Motor neuron (in vitro differentiated cells): ENCODE measurements at places on chromosomes 12 and 14. TPM values are rescaled to one million over a fixed set of nuclear protein-coding genes. Genes with fewer than 3 reads are reported as not detected.

RAD9B gene
- 0.32 and 0.42 TPM in 2 replicates for total RNA-seq

DHH gene
- 0.09 and 0.31 TPM in 2 replicates for total RNA-seq

AMN gene
- 0.31 and 0.32 TPM in 2 replicates for total RNA-seq

MARCHF9 gene
- 17.5 and 19.9 TPM in 2 replicates for total RNA-seq

RGS6 gene
- total RNA-seq: 0.31 and 0.43 TPM in 2 replicates

EIF2S1 gene
- total RNA-seq: 71.7 and 81.3 TPM in 2 replicates

FAM181A gene
- not detected in 2 replicates for total RNA-seq

WBP11 gene
- total RNA-seq: 30.3 and 32.5 TPM in 2 replicates

MAP1LC3B2 gene
- total RNA-seq: 2.4 and 3.0 TPM in 2 replicates

TPPP2 gene
- total RNA-seq: not detected in 2 replicates

OR4K2 gene
- 0.15 TPM in 1 of 2 replicates, not detected in the other for total RNA-seq

DPPA3 gene
- not detected in 2 replicates for total RNA-seq

ATN1 gene
- 32.2 and 34.9 TPM in 2 replicates for total RNA-seq

KRT86 gene
- total RNA-seq: 0.49 and 0.59 TPM in 2 replicates

ITGB7 gene
- total RNA-seq: 0.45 and 1.6 TPM in 2 replicates

HRK gene
- total RNA-seq: 5.7 and 6.4 TPM in 2 replicates

GPR84 gene
- total RNA-seq: 0.31 and 0.32 TPM in 2 replicates

PZP gene
- 0.92 and 1.6 TPM in 2 replicates for total RNA-seq

TAMALIN gene
- 11.3 and 14.7 TPM in 2 replicates for total RNA-seq

USP15 gene
- total RNA-seq: 70.2 and 85.2 TPM in 2 replicates

BCL11B gene
- 0.09 and 0.16 TPM in 2 replicates for total RNA-seq
